Kidney epithelial cell (primary cell): ENCODE measurements at places on chromosomes 7 and 10. TPM values are rescaled to one million over a fixed set of nuclear protein-coding genes. Genes with fewer than 3 reads are reported as not detected.

KCNK18 gene
- total RNA-seq: not detected in 2 replicates

GCK gene
- 0.75 and 2.3 TPM in 2 replicates for total RNA-seq

AS3MT gene
- 4.4 and 5.7 TPM in 2 replicates for total RNA-seq

PAX2 gene
- 5.1 and 7.9 TPM in 2 replicates for total RNA-seq

TTYH3 gene
- 106 and 118 TPM in 2 replicates for total RNA-seq

RBP3 gene
- total RNA-seq: not detected in 2 replicates

ZNF488 gene
- total RNA-seq: 0.29 and 0.68 TPM in 2 replicates

CLRN3 gene
- total RNA-seq: not detected in 2 replicates

LOXL4 gene
- total RNA-seq: 5.7 and 6.1 TPM in 2 replicates

PDLIM1 gene
- total RNA-seq: 54.7 and 58.1 TPM in 2 replicates

PNLIP gene
- total RNA-seq: not detected in 2 replicates

GAD2 gene
- total RNA-seq: not detected in 2 replicates

EBLN1 gene
- total RNA-seq: not detected in 2 replicates

UPK3BL2 gene
- total RNA-seq: 2.1 and 4.3 TPM in 2 replicates

- DNase-seq: no peak
These were observed 1.0 kb downstream of the SYPL1 start for GRCh38 chr7:106110885-106111654.

DNA sequence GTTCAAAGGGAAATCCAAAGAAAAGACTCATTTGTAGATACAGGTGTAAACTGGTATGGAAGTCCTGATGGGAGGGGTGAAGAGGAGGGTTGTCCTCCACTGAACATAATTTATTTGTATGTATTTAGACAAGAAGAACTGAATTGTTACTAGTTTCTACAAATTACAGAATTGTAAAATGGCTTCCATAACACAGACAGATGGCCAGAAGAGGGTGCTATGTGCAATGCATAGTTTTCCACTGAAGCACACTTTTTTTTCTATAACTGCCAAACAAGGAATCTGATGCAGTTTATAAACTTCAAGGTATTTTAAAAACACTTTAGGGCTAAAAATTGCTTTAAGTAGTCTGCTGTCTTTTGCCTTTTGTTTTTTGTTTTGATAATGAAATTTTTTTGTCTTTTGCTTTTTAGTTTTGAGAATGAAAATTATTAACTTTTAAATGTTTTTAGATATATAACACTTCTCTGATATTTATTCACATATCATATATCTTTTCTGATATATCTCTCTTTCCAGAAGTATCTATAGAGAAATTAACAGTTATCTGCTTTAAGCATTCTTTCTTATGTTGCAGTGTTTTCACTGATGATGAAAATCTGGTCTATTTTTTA is 58.5 kb downstream of the PHYHIPL start:
- DNase-seq: no peak

- no peak for DNase-seq
These were observed 59.5 kb downstream of the ASB13 start for GRCh38 chr10:5606864-5607263.

GRCh38 chr7:77697535-77697831 is 1.2 kb downstream of the RSBN1L start:
- no peak for DNase-seq

DNA sequence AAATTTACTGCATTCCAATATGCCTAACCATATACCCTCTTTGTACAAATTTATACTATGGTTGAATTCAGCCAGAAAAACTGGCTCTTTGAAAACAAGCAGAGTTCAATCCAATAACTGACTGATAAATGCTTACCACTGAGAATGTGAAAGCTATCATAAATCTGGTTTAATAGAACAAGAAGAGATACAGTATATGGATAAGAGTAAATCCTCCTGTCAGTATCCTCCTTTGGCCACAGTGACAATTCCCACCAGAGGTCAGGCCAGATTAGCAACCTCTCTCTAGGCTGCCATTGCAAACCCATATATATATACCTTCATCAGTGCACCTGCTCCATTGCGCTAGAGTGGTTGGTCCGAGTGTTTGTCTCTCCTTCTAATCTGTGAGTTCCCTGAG is 647.2 kb downstream of the GRM8 start:
- no peak for DNase-seq

DNA sequence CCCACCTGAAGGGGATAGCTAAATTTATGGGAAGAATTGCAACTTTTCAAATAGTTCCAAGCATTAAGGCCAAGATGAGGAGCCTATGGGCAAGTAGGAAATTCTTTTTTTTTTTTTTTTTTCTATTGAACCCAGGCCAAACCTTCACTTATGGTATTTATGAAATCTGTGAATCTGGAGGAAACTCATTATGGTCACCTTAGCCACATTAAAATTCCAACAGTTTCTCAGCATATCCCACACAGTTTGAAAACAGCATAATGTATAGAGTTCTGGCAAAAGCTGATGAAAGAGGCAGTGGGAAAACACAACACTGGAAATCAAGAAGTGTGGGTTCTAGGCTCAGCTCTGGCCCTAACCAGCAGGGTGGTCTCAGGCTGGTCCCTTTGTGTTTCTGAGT is 236.9 kb downstream of the PTEN start:
- no peak for DNase-seq

- DNase-seq: no peak
These were observed 305.7 kb downstream of the FZD1 start for GRCh38 chr7:91569728-91570457.

DNA sequence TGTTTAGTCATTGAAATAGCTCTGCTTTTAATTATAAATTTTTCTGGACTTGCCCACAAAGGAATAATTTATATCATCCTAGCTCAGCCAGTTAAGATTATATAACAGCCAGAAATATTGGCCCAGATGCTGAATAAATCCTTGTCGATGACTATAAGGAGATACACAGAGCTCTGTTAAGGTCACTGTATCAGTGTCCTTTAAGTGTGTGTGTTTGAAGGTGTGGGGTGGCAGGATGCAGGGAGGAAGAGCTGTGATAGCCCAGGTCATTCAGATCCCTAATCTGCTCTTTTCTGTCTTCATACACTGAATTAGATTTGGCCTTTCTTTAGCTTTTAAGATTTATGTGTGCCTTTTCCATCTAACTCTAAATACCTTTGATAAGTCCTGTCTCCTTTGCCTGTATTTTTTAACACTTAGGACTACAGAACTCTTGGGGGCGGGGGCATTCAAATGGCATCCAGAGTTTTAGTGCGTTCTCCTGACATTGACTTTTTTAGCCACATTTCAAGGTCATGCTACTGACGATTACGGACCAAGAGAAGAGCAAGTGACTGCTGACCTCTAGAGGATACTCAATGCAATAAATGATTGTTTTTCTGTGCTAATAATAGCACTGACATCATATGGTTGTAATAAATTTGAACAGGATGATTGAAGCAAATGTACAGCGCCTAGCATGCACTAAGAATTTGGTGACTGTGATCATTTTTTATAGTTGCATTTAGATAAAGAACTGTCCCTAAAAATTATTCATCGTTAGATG is 172.3 kb downstream of the CACNB2 start:
- DNase-seq: peak; percentile 21

DNA sequence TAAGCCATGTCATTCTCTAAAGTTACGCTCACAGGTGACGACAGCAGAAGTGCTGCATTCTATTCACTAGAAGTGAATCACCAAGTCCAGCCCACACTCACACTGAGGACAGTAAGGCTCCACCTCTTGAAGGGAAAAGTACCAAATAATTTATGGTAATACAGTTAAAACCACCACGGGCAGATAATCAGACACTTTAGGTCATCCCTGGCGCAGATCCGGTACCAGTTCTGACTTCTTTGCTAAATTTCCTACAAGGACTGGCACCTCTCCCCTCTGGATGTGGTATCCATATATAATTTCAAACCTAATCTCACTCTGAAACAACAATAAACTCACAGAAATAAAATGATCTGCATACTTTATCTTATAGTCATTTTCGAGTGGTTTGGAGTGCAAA is 954.7 kb upstream of the GHITM start:
- no peak for DNase-seq

- DNase-seq: no peak
These were observed 29.1 kb downstream of the ZC3HC1 start for GRCh38 chr7:130022115-130022514.

- no peak for DNase-seq
These were observed 5.1 kb upstream of the MYO1G start for GRCh38 chr7:44983742-44984477.

GRCh38 chr10:95356190-95356955 is 65.6 kb upstream of the PDLIM1 start:
- DNase-seq: no peak

- DNase-seq: no peak
These were observed 4.4 kb downstream of the ZMIZ1 start for GRCh38 chr10:79072994-79073645.

GRCh38 chr10:89563861-89564478 is 28.6 kb upstream of the SLC16A12 start:
- no peak for DNase-seq

- DNase-seq: peak; percentile 96
These were observed 8.4 kb downstream of the ETV1 start for GRCh38 chr7:13981070-13981469.

GRCh38 chr10:51542853-51543252 is 156.5 kb downstream of the CSTF2T start:
- DNase-seq: no peak

DNA sequence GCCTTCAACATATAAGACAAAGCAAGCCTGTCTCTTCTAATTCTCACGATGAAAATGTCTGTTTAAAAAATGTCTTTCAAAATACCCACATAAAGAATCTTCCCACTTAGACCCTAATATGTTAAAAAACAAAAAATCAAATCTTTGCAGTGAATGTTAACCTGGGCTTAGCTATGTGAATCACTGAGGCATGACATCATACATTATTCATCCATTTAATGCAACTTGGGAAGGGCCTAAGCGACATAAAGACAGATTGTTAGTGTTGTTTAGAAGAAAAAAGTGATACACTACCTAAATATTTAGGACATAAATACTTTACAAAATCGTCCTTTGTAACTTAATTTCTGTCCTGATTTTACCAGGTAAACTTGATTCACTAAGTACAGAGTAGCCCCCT is 648.5 kb upstream of the NRP1 start:
- no peak for DNase-seq

GRCh38 chr10:69475433-69475830 is 24.2 kb downstream of the TSPAN15 start:
- DNase-seq: no peak

GRCh38 chr7:47089461-47089860 is 492.4 kb downstream of the TNS3 start:
- no peak for DNase-seq

- DNase-seq: no peak
These were observed 1.3 kb upstream of the ARID5B start for GRCh38 chr10:61899997-61900828.

GRCh38 chr10:58757352-58758065 is 244.8 kb downstream of the BICC1 start:
- DNase-seq: no peak

DNA sequence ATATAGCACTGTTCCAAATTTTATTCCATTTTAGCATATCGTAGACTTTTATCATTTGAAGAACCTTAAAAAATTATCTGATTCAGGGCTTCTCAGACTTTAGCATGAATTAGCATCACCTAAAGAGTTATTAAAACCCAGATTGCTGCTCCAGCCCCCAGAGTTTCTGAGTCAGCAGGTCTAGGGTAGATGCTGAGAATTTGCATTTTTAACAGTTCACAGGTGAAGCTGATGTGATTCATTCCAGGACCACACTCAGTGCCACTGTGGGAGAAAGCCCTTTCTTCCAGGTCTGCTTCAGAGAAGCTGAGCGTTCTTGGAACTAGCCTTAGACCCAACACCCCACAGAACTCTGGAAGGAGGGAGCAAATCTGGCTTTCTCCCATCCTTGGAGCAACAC is 174.1 kb upstream of the YAE1 start:
- no peak for DNase-seq

GRCh38 chr10:120431251-120431651 is 25.8 kb upstream of the PLPP4 start:
- no peak for DNase-seq

DNA sequence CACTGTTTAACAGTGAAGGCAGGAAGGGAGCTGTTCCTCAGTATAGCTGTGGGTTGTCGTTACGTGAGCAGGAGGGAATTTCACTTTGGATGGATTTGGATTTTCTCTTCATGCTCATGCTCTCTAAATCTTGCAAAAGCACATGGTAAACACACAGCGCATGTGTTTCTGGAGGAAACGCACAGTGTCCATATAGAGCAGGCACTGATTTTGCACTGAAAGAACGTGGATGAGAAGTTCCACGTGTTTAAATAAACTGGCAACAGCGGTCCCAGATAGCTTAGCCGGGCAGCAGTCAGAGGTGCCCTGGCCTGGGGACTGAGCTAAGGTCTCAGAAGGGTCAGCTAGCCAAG is 188.6 kb downstream of the MGMT start:
- no peak for DNase-seq

DNA sequence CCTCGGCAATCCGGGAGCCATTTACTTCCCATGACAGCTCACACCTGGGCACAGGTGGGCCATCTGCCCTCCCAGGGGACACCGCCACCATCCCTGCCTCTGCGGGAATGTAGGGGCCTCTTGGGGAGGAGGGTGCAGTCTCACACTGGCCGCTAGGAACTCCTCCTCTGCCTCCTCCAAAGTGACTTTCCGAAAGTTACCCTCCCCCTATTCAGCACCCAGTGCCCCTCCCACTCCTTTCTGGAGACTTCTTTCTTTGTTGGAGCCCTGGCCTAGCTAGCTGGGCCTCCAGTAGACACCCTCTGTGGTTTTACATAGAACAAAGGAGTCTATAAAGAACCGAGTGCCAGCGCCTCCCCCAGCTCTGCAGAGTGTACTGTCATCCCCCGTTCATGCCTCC is 45.8 kb upstream of the MNX1 start:
- no peak for DNase-seq

DNA sequence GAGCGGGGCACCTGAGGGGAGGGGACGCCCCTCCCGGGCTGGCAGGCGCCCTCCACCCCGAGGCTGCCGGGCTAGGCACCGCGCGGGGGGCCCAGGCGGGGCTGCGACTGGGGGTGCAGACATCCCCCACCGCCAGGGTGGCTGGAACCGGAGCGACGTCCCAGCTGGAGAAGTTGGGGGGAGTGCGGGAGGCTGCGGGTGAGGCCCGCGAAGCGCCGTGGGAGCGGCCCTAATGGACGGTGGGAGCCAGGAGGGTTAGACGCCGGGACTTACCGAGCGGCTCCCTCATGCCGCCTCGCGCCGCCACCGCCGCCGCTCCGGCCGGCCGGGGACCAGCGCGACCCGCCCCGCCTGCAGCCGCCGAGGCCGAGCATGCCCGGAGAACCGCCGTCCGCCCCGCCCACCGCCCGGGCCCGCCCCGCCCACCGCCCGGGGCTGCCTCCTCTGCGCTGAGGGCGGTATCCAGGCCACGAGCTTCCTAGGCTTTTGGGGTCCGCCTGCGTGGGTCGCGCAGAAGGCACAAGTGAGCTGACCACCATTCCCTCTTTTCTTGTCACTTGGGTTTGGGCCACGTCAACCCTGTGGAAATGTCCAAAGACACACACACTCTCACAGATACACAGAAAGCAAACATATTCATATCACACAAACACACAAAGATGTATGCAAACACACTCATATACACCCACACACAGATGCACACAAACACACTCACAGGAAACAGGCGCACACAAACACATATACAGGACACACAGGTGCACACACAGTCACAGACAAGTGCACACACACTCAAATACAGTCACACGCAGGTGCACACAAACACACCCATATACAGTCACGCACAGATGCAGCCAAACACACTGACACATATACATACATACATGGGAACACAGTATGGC is at the start of gene JCAD:
JCAD (minus strand) TSS at position 378 of the 899 bp plus-strand sequence. CDS start 11,774 bp downstream, outside the sequence.
- no peak for DNase-seq
